Stimulated activated naive CD8-positive, alpha-beta T cell treated with anti-CD3 and anti-CD28 coated beads, Interleukin-15, Interleukin-2, amounts not matched to agents 100 U/mL and 50 U/mL, for 24 hours (primary cell): ENCODE measurements at places on chromosomes 4 and X.

DNA sequence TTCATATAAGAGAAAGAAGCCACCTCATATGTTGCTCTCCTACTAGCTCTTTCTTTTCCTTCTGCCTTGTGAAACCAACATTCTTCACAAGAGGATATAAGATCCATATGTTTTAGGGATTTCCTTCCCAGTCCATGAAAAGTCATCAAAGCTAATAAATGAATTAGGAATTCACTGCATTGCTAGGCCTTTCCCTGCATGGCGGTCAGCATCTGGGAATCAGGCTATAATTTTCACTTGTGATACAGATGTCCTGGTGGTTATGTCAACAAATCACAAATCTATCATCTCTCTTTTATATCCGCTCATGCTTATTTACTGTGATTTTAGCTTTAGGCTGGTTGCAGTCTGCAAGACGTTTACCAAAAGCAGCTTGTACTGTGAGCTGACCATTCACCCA, 510.0 kb downstream of the NLGN4X start:
- no peak for DNase-seq

DNA sequence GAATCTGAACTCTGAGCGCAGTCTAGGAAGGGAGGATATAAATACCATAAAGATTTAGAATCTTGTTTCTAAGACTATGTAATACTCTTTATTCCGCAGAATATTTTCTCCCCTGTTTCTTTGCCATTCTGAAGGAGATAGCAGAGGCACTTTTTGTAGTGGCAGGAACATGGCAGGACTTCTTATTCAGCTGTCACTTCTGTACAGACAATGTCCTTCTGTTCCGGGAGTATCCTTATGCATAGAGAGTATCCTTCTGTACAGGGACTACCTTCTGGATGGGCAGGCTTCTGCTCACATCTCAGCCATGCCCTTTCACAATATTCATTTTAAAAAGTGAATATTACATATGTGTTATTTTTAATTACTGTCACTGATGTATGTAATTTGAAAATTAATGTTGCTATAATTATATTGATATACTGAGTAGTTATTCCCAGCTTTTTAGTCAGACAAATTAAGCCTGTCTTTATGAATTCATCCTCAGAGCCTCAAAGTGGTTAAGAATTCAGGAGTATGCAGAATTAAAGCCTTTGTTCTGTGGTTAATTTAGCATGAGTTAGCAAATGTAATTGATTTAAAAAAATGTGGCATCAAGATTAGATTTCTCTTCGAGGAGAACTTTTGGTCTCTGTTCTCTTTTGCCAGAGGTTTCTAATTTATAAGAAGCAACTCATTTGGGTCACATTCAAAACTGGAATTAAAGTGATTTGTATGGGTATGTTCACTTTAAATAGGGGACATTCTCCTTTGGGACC, 174.4 kb downstream of the FHIP1A start:
- no peak for DNase-seq

DNA sequence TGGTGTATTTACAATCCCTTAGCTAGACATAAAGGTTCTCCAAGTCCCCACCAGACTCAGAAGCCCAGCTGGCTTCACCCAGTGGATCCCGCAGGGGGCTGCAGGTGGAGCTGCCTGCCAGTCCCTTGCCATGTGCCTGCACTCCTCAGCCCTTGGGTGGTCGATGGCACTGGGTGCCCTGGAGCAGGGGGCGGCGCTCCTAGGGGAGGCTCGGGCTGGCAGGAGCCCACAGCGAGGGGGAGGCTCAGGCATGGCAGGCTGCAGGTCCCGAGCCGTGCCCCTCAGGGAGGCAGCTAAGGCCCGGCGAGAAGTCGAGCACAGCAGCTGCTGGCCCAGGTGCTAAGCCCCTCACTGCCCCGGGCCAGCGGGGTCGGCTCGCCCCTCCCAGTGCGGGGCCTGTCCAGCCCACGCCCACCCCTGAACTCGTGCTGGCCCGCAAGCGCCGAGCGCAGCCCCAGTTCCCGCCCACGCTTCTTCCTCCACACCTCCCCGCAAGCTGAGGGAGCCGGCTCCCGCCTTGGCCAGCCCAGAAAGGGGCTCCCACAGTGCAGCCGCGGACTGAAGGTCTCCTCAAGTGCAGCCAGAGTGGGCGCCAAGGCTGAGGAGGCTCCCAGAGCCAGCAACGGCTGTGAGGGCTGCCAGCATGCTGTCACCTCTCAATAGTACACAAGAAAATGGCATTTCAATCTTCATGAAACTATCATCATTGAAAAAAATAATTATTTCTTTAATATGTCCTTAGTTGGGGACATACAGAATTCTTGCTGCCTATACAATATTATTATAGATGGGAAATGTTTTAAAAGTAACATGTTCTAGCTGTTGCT, 189.1 kb downstream of the SLC7A11 start:
- DNase-seq, result no peak

DNA sequence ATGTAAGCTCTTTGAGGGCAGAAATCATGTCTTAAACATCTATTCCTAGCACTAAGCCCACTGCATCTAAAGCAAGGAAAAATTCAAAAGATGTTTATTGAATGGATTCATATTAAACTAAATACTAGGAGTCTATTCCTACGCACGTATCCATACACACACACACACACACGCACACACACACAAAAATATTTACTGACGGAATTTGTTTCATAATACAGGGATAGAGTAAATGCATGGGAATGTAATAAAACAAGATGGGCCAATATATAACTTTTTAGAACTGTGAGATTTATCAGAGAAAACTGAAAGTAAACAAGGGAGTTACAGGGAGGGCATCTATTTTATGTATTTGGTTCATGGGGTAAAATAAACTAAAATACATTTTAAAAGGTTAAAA, 57.6 kb downstream of the WDFY3 start:
- no peak for DNase-seq

DNA sequence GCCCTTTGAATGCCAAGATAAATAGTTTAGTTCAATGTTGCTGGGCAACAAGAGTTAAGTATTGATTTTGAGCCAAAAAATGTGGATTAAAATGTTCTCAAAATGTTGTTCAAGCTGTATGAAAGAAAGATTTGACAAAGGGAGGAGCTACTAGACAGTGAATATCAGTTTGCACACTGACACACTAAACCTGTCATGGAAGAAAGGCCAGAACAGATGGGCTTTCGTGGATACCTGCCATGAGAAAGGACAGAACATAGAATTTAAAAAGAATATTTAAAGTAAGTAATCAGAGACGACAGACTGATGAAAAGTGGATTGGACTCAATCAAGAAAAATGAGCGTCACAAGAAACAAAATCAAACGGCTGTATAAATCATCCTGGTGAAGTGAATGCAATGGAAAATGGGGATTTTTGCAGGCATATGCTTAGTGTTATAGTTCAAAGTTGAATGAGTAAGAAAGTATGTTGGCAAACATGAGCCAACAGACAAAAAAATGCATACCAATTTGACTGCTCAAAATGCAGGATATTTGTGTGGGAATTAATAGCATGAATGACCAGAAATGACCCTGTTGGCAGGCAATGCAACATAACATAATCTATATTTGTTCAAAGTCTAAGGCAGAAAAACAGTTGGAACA, 7.4 kb downstream of the PCDH18 start:
- no peak for DNase-seq

- DNase-seq, result no peak
Observed at GRCh38 chrX:136097871-136098805, 49.2 kb upstream of the FHL1 start.
